ENCODE measurements at places on chromosomes 2 and 18.

DNA sequence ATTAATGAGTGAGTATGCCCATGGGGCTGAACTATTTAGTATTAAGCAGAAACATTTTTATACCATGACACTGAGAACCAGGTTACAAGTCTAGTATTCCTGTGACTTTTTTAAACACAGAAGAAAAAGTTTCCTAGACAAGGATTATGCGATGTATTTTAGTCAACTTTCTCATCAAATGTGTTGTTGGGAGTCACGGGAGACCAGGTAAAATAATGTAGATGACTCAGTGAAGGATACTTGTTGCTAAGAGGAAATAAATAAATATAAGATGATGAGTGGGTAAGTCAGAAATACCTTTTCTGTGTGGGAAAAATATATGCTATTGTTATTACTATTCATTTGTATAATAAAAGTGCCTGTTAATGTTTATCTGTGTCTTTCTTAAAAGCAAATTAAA is 23.4 kb downstream of the MBD5 start:
- DNase-seq = no peak

GRCh38 chr18:22604390-22604985 is 186.8 kb upstream of the CTAGE1 start:
- DNase-seq = peak; percentile 13

DNA sequence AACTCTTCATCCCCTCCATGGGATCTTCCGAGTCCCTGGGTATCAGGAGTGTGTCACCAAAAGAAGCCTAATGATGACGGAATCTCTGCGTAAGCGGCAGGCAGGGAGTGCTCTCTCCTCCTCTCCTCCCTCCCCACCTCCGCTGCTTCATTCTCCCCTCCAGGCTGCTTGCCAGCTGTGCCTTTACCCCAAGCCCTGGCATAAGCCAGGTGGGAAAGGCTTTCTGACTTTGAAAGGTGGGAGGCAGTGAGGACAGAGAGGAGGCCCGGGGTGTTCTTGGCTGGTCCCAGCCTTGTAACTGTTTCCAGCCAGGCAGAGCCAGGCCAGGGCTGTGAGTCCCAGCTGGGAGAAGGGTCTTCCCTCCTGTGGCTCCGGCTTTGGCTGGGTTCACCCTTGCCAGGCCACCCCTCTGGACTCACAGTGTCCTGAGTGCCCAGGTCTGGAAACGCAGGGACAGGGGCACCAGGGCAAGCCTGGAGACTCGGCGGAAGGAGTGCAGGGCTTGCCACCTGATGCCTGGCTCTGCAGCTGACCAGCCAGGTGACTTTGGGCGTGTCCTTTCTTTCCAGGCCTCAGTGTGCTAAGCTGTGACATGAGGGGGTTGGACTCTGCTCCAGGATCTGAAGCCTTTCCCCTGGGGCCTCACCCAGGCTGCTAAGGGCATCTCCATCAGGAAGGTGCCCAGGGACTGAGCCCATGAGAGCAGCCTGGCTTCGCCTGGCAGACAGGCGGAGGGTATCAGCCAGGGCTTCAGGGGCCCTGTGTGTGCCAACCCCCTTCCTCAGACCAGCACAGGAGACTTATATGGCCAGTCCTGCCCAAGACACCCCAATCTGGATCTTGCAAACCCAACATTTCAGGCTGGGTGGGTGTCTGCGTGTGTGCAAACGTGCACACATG is 32.7 kb upstream of the HPCAL1 start:
- no peak for DNase-seq

- peak; percentile 38 for DNase-seq
Observed at GRCh38 chr2:221572821-221573429, 821 bp upstream of the EPHA4 start.

DNA sequence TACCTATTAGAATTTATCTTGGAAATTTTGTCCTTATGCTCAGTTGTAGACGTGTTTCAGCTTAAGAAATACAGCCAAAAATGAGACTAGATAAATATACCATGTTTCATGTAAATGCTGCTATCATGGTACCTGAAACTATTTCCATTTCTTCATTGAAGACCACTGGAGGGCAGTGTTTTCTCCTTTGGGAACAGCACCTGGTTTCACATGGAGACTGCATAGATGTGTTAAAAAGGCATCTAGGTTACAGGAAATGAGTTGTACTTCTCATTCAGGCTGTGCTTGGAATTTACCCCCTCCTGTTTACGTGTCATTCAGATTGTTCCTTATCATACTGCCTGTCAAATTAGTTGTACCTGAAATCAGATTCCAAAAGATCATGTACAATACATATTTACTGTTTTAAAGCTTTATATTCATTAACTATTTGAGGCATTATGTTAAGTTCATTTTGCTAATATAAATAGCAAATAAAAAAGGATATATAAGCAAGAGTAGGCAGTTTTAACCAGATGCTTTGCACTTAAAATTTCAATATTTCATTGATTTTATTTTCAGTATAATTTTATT is 57.3 kb upstream of the PSMD14 start:
- DNase-seq = peak; percentile 19

DNA sequence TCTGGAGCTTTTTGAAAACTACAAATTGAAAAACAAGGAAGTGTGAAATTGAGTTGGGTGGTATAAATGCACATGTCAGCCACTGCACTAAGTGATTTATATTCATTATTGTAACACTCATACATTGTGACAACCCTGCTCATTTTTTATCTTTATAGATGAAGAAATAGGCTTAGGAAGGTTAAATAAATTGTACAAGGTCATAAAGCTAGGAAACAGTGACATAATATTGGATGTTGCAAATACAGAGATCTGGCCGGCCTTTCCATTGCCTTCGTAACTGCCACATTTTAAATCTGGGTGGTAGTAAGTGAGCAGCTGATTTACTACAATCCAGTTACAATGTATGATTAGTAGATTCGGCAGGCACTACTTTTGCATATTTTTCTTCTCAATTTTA is 76.6 kb upstream of the LPIN2 start:
- no peak for DNase-seq

- DNase-seq = no peak
Observed at GRCh38 chr2:198371329-198371728, 566.9 kb downstream of the PLCL1 start.

DNA sequence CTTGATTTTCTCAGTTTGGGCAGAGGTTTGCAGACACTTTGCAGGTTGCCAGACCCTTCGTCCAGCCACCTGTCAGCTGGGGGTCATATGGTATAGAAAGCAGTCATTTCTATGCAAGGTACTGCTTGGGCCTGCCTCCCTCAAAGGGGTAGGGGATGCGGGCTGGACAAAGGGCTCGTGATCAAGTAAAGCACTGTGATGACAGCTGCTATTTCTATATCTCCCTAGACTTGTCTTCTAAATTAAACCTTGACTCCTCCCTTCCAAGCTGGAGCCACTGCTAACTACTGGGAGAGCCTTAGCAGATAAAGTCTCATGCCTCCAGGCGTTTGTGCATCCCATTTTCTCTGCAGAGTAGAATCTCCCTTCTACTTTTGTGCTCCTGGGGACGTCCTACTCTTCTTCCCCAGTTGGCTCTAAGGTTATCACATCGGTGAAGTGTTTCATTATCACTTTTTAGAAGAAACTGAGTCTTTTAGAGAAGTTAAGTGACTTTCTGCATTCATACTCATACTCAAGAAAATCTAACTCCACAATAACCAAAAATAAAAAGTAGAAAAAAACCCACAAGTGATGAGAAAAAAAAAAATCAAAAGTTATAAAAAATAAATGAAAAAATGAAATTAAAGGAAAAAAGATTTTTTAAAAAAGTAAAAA is 710 bp upstream of the XRCC5 start:
- no peak for DNase-seq

DNA sequence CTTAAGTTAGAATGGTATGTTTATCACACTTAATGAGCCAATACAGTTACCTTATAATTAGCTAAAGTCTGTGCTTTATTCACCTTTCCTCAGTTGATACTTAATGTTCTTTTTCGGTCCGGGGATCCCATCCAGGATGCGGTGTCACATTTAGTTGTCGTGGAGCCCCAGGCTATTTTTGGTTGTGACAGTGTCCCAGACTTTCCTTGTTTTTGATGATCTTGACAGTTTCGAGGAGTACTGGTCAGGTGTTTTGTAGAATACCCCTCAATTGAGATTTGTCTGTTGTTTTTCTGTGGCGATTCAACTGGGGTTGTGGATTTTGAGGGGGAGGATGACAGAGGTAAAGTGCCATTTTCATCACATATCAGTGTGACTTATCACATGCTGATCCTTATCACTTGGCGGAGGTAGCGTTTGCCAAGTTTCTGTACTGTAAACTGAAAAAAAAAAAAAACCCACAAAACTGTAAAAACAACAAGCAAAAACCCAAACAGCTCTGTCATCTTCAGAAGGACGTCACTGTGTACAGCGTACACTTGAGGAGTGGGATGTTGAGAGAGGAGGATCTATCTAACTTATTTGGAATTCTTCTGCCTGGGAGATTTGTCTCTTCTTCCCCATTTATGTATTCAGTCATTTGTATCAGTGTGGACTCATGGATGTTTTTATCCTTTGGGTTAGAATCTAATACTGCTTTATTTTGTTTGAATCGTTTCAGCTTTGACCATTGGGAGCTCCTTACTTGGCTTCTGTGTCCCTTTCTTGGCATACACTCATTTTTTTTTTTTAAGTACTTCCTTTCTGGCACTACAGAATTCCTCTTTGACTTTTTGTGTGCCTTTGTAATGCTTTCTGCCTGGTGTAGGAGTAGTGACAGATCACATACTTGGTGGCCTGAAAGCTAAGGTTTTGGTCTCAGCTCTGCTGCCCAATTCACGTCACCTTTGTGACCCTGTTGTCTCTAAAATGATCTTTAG is 68.1 kb downstream of the FMNL2 start:
- no peak for DNase-seq

DNA sequence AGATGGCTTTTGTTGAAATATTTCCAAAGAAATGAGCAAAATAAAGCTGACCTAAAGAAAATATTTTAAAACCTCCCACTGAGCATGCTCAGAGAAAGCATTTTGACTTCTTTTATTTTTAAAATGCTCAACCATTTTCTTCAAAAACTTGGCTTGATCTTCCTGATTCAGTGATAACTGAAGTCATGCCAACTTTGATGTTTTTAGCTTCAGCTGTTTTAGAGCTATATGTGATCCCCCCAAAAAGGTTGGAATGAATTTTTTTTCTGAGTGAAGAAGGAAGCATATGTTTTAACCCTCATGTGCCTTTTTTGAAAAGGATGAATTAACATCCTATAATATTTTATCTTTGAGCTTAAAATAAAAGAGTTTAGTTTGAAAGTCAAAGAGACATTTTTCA is 612.0 kb downstream of the ARHGAP15 start:
- no peak for DNase-seq
